NCI-H69 (cell line): ENCODE measurements at places on chromosomes 5 and 9.

GRCh38 chr5:131382407-131383395 is 118.8 kb downstream of the CDC42SE2 start:
- peak; percentile 86 for DNase-seq

- no peak for DNase-seq
These were observed 229.1 kb upstream of the TRPC7 start for GRCh38 chr5:136594416-136594815.

DNA sequence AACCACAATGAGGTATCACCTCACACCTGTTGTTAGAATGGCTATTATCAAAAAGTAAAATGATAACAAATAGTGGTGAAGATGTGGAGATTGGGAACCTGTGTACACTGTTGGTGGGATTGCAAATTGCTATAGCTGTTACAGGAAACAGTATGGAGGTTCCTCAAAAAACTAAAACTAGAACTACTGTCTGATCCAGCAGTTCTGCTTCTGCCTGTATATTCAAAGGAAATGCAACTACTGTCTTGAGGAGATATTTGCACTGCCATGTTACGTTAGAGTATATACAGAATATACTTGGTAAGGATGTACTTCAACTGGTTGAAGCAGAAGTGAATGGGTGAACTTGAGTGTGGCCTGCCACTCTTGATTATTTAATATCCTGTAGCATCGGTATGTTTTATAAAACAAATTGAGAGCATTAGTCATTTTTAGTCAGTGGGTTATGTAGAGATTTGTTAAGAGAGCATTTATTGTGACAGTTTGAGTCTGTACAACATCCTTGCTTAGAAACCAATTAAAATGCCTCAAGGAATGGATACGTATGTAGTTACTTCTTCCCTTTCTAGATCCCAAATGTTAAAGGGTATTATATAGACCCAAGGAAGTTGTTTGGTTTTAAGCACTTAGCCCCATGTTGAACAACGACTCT is 37.5 kb downstream of the ZCCHC7 start:
- no peak for DNase-seq

- no peak for DNase-seq
These were observed 293.9 kb upstream of the IRX4 start for GRCh38 chr5:2176581-2176980.

GRCh38 chr5:170121321-170121720 is 15.6 kb downstream of the FOXI1 start:
- DNase-seq = no peak

DNA sequence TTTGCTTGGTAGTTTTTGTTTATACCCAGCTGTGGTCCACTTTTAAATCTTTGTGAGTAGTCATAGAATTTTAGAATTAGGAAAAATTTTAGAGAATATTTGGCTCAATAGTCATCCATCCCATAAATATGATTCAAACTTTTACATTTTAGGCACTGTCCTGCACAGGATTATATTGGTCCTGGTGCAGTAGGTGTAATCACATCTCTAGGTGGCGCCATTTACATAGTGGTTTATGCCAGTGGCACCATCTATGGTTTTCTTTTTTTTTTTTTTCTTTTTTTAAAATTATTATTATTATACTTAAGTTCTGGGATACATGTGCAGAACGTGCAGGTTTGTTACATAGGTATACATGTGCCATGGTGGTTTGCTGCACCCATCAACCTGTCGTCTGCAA is 260.7 kb upstream of the KCNN2 start:
- DNase-seq = peak; percentile 59

GRCh38 chr9:86962692-86963091 is 15.4 kb upstream of the GAS1 start:
- no peak for DNase-seq

GRCh38 chr5:54908774-54909525 is 76.4 kb downstream of the ESM1 start:
- no peak for DNase-seq

GRCh38 chr9:103837940-103838339 is 256.2 kb upstream of the SMC2 start:
- DNase-seq = peak; percentile 26

GRCh38 chr5:27458287-27458686 is 419.9 kb upstream of the CDH9 start:
- no peak for DNase-seq

GRCh38 chr5:138824516-138824915 is 50.6 kb downstream of the LRRTM2 start:
- no peak for DNase-seq

GRCh38 chr5:10699987-10700386 is 61.0 kb downstream of the DAP start:
- DNase-seq = no peak

DNA sequence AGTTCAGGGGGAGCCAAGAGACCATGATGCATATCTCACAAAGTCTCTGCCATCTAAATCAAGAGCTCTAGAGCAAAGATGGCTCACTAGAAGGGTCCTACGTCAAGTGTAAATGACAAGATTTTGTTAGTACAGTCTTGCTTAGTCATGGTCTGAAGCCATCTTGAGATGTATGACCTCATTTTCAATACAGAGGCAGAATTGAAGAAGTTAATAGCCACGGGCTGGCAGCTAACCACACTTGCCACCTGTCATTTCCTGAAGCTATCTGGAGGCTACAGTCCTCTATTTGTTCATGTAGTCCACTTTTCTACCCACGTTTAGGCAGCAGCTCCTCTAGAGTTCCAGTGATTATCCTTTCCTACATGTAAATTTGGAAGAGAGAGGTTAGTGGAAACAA is 231.7 kb upstream of the CDH12 start:
- DNase-seq = peak; percentile 79

DNA sequence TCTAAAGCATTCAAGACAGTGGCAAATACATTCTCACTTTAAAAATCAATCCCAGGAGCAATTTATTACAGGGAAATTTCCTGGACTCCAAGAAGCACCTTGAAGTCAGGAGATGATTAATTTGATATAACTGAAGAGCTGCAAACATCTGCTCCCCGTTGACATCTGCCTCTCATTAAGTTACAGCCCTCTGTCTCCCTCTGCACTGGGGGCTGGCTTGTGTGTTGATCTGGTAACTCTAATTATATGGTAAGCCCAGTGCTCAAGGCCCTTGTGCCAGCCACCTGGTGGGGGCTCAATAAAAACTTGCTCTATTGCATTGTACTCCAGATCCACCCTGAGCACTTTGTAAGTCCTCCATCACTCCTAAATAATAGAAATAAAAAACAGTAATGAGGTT is 131.1 kb upstream of the ZNF462 start:
- DNase-seq = peak; percentile 100
